Fibroblast of gingiva (primary cell): ENCODE measurements at places on chromosomes 1 and 21.

DNA sequence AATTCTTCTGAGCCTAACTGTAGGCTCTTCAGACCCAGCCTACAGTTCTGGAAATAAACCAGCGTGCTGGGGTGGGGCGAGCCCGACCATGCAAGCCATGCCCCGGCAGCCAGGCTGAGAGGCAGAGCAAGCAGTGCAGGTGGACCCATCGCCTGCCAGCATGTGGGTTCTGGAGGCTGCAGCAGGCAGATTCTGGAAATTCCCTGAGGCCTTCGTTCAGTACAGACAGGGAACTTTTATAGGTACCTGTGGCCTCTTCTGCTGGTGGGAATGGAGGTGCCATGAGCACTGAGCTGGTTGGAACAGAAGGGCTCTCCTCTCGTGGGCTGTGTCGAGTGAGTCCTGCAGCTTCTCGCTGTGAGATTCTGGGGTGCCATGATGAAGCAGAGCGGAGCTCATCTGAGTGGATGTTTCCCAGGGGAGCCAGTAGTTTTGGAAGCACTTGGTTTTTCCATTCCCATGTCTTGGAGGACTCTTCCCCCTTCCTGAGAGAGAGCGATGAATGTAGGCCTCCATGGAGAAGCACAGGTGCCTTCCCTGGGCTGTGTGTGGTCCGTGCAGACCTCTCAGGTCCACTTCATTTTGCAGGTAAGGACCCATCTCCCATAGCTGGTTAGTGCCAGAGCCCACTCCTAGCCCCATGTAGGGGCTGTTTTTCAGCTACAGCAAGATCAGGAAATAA, 94.1 kb downstream of the PCBP3 start:
- DNase-seq: no peak

DNA sequence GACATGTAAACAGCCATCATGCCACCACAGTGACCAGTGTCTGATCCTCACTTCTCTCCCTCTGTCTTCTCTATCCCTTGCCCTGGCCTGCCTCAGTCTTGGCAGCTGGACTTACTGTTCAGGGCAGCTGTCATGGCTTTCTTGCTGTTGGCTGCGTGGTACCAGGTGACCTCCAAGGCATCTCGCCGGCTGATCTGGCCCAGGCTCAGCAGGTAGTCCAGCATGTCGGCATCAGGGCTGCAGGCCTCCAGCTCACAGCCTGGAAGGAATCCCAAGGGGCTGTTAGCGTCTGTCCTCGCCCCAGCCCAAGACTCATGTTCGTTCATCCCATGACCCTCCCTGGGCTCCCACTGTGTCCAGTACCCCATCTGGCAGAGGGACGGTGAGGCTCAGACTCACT, 3.6 kb downstream of the FAM151A start:
- no peak for DNase-seq

DNA sequence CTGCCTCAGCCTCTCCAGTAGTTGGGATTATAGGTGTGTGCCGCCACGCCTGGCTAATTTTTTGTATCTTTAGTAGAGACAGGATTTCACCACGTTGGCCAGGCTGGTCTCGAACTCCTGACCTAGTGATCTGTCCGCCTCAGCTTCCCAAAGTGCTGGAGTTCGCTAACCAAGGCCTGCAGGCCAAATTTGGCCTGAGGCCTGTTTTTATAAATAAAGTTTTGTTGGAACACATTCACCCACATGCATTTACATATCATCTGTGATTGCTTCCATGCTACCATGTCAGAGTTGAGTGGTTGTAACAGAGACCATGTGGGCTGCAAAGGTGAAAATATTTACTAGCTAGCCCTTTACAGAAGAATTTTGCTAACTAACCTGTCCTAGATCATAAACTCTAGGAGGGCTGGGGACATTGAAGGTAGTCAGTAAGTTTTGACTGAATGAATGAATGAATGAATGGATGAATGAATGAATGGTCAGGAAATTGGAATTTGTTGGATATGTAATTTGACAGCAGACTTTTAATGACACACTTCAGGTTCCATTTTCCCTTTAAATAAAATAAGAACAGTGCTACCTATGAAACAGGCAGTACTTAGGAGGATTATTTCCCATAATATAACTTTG, 38.4 kb downstream of the ROR1 start:
- no peak for DNase-seq

DNA sequence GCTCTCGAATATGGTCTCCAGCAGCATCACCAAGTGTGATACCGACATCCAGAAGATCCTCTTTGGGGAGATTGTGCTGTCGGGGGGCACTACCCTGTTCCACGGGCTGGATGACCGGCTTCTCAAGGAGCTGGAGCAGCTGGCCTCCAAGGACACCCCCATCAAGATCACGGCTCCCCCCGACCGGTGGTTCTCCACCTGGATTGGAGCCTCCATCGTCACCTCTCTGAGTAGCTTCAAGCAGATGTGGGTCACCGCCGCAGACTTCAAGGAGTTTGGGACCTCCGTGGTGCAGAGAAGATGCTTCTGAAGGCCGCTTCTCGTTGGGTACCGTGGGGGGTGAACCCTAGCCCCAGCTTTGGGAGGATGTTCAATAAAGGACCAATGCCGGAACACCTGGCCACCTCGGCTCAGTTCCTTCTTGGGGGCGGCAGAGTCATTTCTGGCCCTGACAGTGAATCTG, 1.3 kb downstream of the ACTRT2 start:
- DNase-seq: no peak
